ENCODE measurements at places on chromosomes 2 and 18. TPM values are rescaled to one million over a fixed set of nuclear protein-coding genes. Genes with fewer than 3 reads are reported as not detected.

DNA sequence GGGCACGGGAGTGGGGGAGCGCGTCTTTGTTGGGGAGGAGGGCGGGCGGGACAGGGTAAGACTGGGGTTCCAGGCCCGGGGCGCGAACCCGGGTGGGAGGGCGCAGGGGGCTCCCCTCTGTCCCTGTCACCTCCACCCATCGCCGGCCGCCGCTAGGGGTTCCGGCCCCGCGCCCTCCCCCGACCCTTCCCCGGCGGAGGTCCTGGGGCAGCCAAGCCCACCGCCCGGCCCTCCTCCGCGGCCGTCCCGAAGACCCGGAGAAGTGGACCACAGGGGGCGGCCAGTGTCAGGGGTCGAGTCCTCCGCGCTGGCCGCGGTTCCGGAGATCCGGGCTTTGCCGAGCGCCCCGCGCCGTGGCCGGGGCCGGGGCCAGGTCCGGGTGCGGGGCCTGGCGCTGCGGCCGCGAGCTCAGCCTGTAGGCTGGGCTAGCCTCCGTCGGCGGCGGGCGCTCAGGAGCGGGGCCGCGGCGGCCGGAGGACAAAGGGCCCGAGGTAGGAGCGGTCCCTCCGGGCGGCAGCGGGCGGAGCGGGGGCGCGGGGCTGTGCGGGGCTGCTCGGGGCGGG is 16.6 kb upstream of the E2F6 start:
- no peak for DNase-seq

- no peak for DNase-seq
These were observed 303.6 kb downstream of the SLC8A1 start for GRCh38 chr2:40148334-40148733.

GRCh38 chr2:133552821-133553220 is 15.4 kb downstream of the NCKAP5 start:
- no peak for DNase-seq

DNA sequence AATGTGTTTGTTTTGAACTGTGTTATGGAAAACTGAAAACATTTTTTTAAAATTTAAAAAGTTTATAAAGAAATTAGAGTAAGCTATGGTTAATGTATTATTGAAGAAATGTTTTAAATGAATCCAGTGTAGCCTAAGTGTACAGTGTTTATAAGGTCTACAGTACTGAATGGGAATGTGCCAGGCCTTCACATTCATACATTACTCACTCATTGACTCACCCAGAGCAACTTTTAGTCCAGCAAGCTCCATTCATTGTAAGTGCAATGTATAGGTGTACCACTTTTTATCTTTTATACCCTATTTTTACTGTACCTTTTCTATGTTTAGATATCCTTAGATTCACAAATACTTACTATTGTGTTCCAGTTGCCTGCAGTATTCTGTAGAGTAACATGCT is 215.1 kb upstream of the THUMPD2 start:
- DNase-seq: peak; percentile 59

GRCh38 chr18:374721-375168 is 106.9 kb upstream of the THOC1 start:
- no peak for DNase-seq

DNA sequence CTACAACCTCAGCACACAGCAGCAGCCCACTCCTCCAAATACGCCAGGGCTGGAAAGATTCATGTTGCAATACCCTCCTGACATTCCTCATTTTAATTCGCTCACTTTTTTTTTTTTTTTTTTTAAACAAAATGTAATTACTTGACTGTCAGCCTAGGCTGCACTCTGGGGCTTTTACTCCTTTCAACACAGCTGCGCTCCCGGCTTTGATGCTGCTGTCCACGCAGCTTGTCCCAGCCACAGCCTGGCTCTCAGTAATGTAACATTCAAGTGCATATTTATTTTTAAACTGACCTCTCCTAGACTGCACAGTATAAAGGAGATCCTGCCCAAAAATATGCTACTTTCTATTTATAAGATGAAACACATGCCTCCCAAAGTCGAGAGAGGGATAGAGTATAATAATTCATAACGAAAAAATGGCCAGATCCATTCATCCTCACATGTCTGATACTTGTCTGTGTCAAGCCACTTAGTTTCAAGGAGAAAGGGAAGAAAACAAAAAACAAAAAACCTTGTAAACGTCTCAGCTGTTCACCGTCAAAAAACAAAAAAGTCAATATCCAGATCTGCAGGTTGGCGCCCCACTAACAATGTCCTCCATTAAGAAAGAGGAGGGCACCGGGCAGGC is 949 bp downstream of the CDC42EP3 start:
- no peak for DNase-seq

DNA sequence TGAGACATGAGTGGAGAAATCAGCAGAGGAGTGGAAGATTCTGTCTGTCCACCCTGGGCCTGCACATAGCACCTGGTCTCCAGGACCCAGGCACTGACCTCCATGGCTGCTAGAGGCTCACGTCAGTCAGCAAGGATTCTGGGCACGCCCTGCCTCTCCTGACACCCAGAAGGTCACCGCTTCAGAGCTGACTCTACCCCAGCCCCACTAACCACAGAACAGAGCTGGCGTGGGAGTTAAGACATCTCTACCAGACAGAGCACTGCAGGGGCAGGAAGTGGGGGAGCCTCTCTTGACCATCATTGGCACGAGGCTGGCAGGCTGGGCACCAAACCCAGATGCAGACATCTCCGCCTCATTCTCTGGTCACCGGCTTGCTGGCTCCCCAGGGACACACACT is 3.0 kb downstream of the ADCY3 start:
- no peak for DNase-seq

GRCh38 chr2:189439342-189439741 is 1.9 kb upstream of the WDR75 start:
- DNase-seq: no peak

- DNase-seq: no peak
These were observed 208.3 kb downstream of the AGPS start for GRCh38 chr2:177600917-177601316.

- DNase-seq: no peak
These were observed 49.1 kb upstream of the CTDP1 start for GRCh38 chr18:79630281-79631095.

DNA sequence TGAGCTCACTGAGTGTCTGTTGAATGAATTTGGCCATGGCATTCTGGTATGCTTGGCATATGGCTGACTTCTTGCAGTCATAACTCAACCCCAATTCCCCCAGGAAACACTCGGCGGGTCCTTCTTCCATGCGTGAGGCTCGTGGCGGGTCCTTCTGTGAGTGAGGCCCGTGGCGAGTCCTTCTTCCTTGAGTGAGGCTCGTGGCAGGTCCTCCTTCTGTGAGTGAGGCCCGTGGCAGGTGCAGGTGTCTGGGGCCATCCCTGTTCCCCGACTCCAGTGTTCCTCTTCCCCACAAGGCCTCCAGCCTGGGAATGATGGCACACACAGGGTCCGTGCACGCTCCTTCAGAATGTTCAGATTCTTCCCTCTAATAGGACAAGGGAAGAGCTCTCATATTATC is 169.0 kb downstream of the EIPR1 start:
- no peak for DNase-seq

- DNase-seq: no peak
These were observed 113.8 kb upstream of the NRXN1 start for GRCh38 chr2:51145761-51146160.

GRCh38 chr18:70973626-70974025 is 684.8 kb downstream of the SOCS6 start:
- DNase-seq: no peak

GRCh38 chr2:108534584-108535356 is 500 bp downstream of the LIMS1 start:
- DNase-seq: no peak

DNA sequence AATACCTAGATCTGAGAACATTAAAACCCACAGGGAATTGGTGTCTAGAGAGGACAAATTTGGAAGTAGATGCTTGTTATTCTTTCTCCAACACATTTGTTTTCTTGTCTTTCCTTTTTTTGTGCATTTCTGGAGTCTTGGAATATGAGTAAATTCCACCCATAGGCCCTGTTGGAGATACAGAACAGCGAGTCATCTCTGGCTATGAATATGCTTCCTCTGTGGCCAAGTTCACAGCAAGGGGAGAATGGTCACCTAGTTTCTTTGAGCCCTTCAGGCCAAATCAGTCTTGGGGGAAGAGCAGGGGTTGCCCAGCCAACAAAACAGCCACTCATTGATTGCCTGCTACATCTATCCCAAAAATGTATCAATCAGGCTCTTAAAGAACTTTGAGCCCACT is 31.3 kb downstream of the SP140L start:
- no peak for DNase-seq

DNA sequence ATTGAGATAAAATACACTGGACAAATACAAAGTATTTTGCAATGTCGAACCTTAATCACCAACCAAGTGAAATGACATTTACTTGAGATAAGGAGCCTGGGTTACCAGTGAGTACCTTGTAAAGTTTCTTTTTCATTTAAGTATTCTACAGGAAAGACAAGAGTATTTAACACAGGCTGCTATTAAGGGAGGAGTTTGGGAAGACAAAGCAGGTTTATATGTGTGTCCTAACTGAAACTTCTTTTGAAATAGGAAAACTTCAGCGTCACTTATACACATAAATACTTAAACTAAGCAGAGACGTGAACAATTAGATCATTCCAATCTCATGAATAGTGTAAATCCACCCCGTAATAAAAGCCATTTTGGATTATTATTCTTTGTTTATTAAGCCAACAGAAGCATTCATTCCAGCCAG is 126.7 kb upstream of the CYP26B1 start:
- DNase-seq: no peak

DNA sequence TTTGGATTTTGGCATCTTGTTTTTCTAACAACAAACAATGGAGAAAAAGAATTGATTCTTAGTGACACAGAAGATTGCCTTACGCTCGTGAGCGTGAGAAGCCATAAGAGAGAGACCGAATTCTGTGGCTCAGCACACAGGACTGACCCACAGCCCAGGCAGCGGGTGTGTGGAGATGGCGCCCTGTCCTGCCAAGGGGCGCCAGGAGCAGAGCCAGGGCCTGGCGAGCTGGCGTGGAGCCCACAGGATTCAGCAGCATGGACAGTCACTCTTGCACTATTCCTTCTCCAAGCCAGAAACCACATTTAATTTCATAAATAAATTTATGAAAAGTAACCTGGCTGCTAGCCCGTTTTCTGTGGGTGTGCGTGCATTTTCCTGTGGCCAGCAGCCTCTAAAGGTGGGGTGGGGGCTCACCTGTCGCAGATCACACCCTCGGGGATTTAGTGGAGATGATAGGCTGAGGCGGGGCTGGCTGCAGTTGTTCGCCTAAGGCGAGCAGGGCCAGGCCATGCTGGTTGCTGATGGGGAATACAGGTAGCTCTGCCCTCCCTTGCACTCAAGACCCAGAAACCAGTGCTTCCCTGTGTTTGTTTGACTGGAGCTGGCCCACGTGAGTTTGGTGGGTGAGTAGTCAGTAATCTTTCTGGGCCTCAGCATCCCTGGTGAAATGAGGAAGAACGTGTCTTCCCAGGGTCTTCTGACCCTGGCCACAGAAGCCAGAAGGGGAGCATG is 46.2 kb downstream of the FAM168B start:
- DNase-seq: no peak

The EFHD1 gene
- not detected for polyA plus RNA-seq

The TNFAIP6 gene
- polyA plus RNA-seq: 16.6 TPM

The SERPINB4 gene
- polyA plus RNA-seq: not detected

The TMEM37 gene
- 1.2 TPM for polyA plus RNA-seq

The GBX2 gene
- not detected for polyA plus RNA-seq

The KCNS3 gene
- polyA plus RNA-seq: 0.46 TPM

The MSTN gene
- 0.06 TPM for polyA plus RNA-seq

The PSMA8 gene
- not detected for polyA plus RNA-seq

The SMPD4 gene
- 29.5 TPM for polyA plus RNA-seq

The MYCN gene
- polyA plus RNA-seq: not detected

The SNED1 gene
- polyA plus RNA-seq: 2.4 TPM

Measured in AG04450 (cell line).